Naive thymus-derived CD4-positive, alpha-beta T cell (primary cell): ENCODE measurements at places on chromosomes 6 and 20.

GRCh38 chr6:23176883-23177282 is 607.5 kb downstream of the HDGFL1 start:
- no peak for DNase-seq

DNA sequence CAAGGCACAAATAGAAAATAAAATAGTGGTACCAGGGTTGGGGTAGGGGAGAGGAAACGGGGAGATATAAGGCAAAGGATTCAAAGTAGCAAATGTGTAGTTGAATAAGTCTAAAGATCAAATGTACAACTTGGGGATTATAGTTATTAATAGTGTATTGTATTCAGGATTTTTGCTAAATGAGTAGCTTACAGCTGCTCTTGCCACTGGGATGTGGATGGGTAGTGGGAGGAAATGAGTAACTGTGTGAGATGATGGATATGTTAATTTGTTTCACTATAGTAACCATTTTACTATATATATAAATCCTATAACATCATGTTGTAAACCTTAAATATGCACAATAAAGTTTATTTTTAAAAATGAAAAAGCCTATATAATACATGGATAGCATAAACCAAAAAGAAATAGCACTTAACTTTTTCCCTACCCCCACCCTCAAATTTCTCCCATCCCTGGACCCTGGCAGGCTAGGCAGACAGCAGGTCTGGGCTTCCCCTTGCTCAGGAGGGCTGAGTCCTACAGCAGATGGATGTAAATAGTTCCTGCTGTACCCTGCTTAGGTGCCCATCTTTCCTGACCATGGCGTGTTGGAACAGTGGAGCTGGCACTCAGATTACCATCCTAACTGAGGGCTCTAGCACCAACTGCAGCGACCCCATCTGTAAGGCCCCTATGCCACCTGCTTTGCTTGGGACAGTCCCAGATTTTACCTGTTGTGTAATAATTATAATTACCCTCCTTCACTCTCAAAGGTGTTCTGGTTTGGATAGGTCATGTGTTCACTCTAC is 28.6 kb upstream of the PBOV1 start:
- no peak for DNase-seq

GRCh38 chr6:42158011-42158410 is 15.2 kb upstream of the GUCA1A start:
- no peak for DNase-seq

DNA sequence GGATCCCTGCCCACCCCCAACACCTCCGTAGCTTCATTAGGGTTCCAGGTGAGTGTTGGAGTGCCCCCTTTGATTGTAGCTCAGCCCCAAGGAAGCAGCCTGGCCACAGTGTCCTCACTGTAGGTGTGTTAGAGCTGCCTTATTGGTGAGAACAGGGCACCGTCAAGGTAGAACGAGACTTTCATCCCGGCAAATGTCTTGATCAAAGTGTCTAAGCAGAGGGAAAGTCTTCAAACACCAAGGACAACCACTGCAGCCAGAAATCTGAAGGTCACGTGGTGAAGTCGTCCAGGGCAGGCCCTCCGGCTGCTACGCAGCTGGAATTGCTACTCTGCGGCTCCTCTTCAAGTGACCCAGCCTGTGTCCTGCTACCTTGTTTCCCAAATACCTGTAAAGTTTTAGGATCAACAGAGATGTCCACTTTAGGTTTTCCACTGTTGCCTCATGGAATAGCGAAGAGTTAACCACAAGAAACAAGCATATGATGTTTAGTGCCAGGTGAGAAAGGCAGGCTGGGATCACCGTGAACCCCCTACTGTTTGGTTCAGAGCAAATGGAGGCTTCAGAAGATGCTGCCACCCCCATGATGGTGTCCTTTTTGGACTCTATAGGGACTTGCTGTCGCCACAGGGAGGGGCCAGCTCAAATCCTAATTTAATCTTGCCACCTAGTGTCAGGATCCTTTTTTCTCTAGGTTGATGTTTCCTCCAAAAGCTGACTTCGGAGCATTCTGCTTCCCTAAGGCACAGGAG is 1.7 kb upstream of the DLL1 start:
- peak; percentile 6 for DNase-seq

DNA sequence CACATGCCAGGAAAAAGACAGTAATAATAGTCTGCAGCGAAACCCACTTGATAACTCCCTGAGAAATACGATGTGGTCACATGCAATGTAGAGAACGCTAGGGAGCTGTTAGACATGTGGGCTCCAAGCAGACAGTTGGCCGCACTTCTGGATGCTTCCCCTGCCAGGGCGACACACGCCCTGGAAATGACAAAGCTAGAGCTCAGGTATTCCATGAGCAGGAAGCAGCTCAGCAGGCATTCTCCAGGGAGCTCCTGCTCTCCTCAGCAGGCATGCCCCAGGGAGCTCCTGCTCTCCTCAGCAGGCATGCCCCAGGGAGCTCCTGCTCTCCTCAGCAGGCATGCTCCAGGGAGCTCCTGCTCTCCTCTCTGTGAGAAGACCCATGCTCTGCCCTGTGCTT is 52.4 kb upstream of the NXT1 start:
- no peak for DNase-seq
